Posterior vena cava (tissue), 2 donors: ENCODE measurements at places on chromosomes 11 and 22. TPM values are rescaled to one million over a fixed set of nuclear protein-coding genes. Genes with fewer than 3 reads are reported as not detected.

DNA sequence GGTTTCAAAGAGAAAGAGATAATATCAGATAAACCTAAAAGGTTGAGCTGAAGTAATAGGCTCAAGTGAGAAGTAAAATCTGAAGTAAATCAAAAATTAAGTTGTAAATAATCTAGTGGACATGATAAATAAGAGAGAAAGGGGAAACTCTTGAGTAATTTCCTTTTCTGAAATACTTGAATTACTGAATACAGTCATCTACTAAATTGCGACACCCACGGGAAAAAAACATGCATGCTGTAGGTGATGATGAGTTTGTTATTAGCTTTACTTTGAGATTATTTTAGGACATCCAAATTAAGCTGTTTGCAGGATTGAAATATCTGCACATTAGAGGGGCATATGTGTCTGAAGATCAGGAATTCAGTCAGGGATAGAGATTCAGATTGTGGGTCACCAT lies 50.0 kb upstream of the CARD18 start:
- DNase-seq: no peak

GRCh38 chr11:116895048-116895757 lies 57.8 kb upstream of the APOA1 start:
- no peak for DNase-seq

DNA sequence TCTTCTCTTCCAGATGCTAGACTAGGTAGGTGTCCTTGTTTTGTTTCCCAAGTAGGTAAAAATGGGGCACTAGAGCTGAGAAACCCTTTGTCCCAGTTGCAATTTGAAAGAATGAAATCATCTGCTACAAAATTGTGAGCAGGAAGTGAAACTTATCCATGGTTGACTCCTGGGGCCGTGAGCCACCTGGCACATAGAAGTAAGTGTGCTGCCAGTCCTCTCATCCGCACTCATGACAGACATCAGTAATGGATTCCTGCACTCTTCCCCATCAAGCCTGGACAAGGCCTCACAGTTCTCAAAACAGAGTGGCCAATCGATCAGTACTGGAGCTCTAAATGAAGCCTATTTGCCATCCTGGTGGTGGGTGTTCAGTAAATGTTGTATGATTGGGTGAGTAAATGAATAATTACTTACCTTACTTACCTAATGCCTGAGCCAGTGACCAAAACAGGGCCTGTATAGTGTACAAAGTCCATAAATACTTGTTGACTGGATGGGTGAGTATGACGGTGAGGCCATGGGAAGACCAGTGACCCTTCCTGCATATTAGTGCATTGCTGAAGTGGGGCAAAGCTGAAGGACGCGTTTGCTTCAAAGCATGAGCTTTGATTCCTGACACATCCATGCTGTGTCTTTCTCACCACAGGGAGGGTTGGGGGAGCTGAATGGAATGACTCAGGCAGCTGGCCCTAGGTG lies 68.9 kb upstream of the HEPHL1 start:
- no peak for DNase-seq

DNA sequence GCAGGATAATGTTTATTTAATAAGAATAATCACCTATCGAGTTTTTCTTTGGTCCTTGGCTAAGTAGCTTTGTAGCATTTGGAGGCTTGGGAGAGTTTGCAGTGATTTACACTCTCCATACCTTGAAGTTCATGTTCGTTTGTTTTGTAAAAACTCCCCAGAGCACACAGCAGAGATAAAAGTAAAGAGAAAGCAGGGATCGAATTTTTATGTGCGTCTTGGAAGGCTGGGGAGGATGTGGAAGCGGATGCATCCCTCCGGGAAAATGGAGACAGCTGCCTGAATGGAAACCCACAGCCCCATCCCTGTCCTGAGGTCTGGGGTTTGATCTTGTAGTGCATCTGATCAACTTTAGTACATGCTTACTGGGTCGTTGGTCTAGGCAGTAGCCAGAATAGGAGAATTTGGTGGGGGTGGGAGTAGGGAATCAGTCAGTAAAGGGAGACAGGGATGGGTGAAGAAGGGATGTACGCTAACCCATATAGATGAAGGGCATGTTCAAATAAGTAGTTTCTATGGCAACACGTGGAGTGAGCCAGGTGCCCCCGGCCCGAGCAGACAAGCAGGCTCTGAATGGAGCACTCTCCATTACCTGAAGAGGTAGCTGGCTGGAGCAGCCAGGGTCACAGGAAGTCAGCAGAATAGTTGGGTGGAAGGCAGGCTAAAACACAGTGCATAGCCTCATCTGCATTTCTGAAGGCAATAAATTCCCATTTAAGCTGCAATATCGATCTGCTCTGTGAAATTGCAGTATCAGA lies 147.8 kb downstream of the COMMD9 start:
- no peak for DNase-seq

DNA sequence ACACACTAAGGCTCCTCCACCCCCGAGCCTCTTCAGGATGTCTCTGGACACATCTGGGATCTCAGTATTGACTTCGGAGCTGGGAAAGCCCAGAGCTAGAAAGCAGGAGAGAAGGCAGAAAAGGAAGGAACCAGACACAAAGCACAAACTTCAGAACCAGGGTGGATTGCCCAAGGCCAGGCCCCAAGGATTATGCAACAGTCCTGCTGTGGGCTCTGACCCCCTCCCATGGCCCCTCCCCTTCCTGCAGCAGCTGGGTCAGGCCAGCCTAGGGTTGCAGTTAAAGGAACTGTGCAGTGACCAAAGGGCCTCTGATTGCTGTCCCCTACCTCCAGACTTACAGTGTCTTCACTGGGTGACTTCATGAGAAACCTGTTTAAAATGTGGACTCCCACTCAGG lies 5.3 kb downstream of the KCNE3 start:
- peak; percentile 93 for DNase-seq

- no peak for DNase-seq
These were observed 1404.8 kb downstream of the LRRC4C start for GRCh38 chr11:40054631-40055030.

DNA sequence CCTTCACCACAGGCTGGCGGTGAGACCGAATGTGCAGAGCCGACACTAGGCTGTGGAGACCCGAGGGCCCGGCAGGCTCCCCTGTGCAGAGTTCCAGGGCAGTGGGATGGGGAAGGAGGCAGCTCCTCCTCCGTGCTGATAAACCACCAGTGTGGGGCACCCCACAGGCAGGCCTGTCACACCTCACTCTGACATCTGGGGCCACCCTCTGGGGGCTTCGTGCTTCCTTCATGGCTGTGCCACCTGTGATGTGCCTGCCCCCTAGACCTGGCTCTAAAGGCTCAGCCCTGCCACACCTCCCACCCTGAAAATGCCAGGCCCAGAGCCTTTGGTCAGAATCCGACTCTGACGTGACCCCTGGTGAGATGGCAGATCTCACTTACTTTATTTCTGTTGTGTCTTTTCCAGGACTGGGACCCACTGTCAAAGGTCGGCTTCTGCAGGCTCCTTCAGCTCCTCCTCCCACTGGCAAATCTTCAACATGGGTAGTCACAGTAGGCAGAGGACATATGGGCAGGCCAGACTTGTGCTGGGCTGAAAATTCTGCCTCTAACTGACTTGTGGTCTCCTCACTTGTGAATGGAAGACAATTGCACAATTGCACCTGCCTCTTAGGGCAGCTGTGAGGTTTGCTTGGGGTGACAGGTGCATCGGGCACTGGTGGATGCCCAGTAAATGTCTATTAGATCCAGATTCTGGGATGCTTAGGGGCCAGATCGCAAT lies 46.2 kb upstream of the TSKU start:
- DNase-seq: no peak

DNA sequence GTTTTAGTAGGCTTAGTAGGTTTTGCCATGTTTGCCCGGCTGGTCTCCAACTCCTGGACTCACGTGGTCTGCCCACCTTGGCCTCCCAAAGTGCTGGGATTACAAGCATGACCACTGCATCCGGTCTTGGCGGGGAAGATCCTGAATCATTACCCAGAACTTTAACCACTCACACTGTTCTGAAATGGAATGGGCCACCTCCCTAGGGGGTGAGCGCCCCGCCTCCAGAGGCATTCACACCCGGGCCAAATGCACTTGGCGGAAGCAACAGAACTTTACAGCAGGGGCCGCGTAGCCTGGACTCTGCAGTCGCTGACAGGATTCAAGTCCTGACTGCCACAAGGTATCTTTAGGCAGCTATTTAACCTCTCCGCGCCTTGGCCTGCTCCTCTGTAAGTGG lies 5.4 kb downstream of the CCDC86 start:
- no peak for DNase-seq

DNA sequence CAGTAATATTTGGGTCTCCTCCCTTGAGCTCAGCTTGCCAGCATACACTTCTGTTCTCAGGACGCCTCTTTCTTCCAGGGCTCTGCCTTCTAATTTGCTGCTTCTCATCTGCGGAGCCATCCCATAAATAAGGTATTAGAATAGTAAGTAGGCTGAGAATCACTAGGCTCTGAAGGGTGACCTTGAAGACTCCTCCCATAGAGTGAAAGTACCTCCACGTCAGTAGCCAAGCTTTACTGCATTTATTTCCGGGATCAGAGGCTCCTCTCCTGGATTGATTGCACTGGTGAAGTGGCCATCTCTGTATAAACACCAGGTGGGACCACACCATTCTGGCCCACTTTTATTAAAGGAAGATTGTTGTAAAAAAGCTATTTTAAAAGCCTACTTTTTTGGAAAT lies 315.5 kb downstream of the FAT3 start:
- no peak for DNase-seq

DNA sequence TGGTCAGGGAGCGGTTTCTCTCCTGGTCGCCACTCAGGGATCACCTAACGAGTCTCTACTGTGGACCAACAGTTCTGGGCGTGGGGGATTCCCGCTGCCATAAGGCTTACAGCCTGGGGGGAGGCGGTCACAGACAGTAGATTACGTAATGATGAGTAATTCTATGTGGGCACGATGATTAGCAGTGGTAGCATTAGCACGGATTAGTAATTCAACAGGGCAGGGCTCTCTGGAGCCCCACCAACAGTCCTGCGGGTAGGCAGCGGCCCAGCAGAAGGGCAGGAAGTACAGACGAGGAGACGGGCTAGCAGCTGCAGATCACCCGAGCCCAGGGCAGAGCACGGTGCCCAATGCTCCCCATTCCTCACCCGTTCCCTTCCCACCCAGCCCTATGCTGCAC lies 3.6 kb downstream of the SHISAL1 start:
- peak; percentile 92 for DNase-seq

GRCh38 chr11:116454020-116454645 lies 318.7 kb downstream of the BUD13 start:
- DNase-seq: no peak

DNA sequence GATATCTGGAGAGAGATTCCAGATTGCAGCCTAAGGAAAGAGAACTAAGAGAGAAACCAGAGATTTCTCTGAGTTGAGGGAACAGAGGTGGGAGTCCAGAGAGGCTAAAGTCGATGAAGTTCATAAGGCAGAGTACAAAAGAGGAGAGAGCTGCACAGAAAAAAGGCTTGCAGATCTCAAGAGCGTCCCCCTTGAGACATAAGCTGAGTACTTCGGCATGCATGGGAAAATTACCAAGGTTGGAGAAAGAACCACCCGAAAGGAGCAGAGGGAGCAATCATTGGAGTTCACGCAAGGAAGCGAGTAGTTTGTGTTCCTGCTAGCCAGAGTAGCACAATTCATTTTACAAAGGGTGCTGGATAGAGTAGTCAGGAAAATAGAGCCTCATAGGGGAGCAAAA lies 293.5 kb downstream of the TMEM135 start:
- DNase-seq: no peak

- DNase-seq: no peak
These were observed 5.3 kb downstream of the C22orf39 start for GRCh38 chr22:19442166-19442565.

- no peak for DNase-seq
These were observed 8.0 kb upstream of the IL2RB start for GRCh38 chr22:37157516-37158285.

- DNase-seq: peak; percentile 94
These were observed 7.3 kb downstream of the NEAT1 start for GRCh38 chr11:65429724-65430405.

GRCh38 chr11:22193348-22194051 lies 615 bp downstream of the ANO5 start:
- DNase-seq: peak; percentile 76

DNA sequence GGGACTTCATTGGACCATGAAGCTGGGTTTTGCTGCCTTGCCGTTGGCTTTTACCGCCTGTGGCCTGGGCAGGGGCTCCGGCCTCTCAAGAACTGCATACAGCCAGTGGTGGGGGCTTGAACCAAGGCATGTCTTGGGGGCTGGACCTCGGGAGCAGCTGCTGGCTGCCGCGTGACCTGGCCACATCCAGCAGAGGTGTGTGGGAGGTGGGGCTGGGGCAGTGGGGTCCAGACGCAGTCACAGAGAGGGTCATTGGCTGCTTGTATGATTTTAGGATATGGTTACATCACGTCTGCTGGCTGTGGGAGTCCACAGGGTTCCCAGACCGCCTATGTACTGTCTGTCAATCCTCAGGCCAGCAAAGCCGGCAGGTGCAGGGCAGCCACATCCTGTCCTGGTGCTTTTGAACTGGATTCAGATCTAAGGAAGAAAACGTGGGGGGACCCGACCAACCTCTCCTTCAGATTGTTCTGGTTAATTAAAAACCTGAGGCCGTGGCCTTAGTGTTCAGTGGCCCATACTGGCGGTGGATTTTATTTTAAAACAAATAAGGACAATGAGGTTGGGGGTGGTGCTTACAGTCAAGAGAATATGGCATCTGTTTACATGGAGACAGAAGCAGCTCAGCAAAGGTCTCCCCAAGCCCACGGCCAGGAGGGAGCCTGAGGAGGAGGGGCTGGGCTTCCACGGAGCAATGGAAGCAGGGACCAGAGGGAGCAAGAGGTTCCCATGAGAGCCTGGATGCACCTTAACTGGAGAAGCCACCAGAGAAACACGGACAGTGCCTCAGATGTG lies 426.0 kb downstream of the TBC1D22A start:
- peak; percentile 38 for DNase-seq

GRCh38 chr22:40241200-40241763 lies 63.6 kb downstream of the TNRC6B start:
- DNase-seq: no peak

DNA sequence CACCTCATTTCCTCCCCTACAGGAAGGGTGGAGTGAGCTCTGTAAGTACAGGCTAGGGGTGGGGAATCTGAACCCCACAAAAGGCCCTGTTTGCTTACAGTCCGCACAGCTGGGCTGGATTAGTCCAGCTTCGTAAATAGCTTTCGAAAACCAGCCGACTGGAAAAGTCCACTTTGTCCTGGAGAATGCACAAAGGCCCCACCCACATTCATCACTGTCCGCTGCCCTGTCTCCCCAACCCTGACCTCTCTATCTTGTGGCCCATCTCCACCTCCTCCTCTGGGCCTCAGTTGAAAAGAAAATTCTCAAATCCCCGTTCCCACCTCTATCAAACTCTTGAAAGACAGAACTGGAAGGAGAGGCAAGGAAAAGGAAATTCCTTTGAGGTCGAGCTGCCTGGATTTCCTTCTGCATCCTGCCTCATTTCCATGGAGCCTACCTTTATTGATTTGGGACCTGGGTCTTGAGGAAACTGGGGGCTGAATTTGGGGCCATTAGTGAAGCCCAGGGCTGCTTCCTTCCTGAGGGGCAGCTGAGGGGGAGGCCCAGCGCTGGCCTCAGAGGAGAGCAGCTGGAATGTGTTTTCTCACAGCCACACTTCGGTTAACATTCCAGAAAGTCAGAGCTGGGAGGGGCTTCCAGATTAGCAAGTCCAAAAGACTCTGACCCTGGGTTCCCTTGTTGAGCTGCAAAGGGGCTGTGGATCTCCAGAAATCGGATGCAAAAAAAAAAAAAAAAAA lies 147.6 kb downstream of the FBXO7 start:
- peak; percentile 76 for DNase-seq

Gene TRPM5
- not detected for total RNA-seq

Gene TMPRSS13
- total RNA-seq: 0.24 TPM

Gene ELFN2
- 0.05 TPM for total RNA-seq

Gene MS4A12
- not detected for total RNA-seq

Gene MYO18B
- total RNA-seq: 0.23 TPM

Gene TMEM86A
- total RNA-seq: 4.0 TPM

Gene MADD
- 32.4 TPM for total RNA-seq

Gene MUC5AC
- not detected for total RNA-seq

Gene CSF2RB
- 10.5 TPM for total RNA-seq

Gene TMPRSS5
- 0.51 TPM for total RNA-seq

Gene SHISA8
- total RNA-seq: not detected
